ENCODE measurements at places on chromosomes 1 and 21. TPM values are rescaled to one million over a fixed set of nuclear protein-coding genes. Genes with fewer than 3 reads are reported as not detected.
A peak's percentile ranks its signal among the peaks of the same experiment; 100 is the strongest.

Gene CSF3R
- total RNA-seq = not detected

Gene LDLRAP1
- total RNA-seq = 6.1 TPM

Gene EXO5
- total RNA-seq = 7.3 TPM

Gene ALDH4A1
- 27.0 TPM for total RNA-seq

Gene PPIAL4G
- not detected for total RNA-seq

Gene FCGR3A
- total RNA-seq = not detected

- no peak for DNase-seq
These were observed 21.7 kb downstream of the SESN2 start for GRCh38 chr1:28280977-28281381.

DNA sequence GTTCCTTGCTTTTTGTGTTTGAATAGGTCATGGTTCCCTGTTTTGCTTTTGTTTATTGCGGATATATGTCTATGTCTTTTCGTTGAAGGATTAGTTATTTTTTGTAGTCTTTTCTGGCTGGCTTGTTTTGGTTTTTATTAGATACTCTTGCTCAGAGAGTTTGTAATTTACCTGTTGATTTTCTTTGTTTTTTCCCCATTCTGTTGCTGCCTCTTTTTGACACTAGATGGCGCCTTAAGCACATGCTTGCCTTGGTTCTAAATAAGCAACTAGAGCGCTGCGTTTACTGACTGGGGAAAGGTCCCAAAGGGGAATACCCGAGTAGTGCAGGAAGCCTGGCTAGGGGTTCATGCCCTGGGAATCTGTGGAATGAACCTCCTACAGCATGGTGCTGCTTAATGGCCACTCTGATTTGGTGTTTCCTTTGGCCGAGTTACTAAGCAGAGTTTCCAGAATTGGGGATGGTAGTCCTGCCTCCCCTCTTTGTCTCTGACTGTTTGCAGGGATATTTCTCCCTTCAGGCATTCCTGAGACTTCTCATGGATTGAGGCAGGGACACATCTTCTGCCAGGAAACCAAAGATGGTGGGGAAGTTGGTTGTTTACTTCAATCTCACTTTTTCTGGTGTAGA is 143.2 kb downstream of the PTPRU start:
- DNase-seq = peak; percentile 18

- DNase-seq = no peak
These were observed 77.6 kb upstream of the CHRM3 start for GRCh38 chr1:239308701-239309333.

- DNase-seq = no peak
These were observed 31.4 kb downstream of the UMODL1 start for GRCh38 chr21:42102526-42102925.

GRCh38 chr1:209672705-209673630 is 2.2 kb upstream of the G0S2 start:
- DNase-seq = no peak

DNA sequence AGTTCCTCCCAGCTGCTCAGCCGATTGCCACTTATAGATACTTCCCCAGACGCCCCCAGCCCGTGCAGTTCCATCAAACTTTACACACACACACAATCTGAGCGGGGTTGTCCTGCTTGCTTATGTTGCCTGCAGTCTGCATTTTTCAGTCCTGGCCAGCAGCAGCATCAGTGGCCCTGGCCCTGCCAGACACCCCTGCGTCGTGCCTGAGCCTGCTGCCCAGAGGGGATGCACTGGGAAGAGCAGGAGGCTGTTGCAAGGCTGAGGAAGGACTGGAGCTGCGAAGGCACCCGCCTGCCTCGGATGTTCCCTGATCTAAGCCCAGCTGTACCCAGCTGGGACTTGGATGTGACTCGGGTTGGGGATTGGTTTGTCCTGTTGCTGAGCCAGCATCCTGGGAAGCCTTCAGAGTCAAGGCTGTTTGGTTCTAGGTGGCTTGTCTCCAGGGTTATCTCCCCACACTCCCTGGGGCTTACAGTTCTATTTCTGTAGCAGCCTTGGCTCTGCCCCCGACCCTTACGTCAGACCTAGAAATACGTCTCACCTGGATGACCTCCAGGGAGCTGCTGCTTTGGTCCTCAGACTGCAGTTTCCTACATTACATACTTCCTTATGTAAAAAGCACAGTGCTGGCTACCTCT is 42.3 kb downstream of the MAN1C1 start:
- no peak for DNase-seq

GRCh38 chr1:211529453-211529852 is 37.5 kb upstream of the RD3 start:
- no peak for DNase-seq
